ENCODE measurements at places on chromosomes 4 and X.

GRCh38 chrX:66408507-66408906 is 230.4 kb downstream of the EDA2R start:
- no peak for DNase-seq

DNA sequence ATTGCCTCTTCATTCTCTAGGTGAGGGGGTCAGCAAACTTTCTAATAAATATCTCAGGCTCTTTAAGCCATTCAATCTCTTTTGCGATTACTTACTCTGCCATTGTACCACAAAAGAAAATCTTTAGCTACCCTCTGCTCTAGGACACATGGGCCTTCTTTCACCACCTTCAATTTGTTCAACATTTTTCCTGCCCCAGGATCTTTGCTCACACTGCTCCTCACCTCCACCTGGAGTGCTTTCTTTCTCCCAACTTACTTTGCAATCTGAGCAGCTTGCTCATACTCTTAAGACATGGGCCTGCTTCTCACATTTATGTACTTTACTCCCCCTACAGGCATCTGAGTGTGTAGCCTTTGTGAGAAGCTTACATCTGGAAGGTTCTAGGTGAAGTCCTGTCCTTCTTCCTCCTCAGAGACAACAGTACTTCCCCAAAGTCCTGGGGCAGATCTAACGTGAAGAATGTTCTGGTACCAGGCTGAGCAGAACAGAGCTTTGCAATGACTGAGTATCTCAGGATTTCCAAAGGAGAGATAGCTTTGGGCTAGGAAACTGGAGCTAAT is 55.0 kb upstream of the PRDM5 start:
- peak; percentile 57 for DNase-seq

GRCh38 chr4:83552083-83552482 is 16.2 kb downstream of the GPAT3 start:
- DNase-seq = peak; percentile 66

DNA sequence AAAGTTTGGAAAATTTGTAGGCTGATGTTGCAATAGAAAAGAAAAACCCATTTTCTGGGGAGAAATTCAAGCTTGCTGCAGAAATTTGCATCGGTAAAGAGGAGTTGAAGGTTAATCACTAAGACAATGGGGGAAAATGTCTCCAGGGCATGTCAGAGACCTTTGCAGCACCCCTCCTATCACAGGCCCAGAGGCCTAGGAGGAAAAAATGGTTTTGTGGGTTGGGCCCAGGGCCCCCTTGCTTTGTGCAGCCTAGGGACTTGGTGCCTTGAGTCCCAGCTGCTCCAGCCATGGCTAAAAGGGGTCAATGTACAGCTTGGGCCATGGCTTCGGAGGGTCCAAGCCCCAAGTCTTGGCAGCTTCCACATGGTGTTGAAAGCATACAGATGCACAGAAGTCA is 17.8 kb downstream of the TMSB15A start:
- DNase-seq = no peak

GRCh38 chrX:130401415-130402207 is at the start of gene RBMX2:
Gene RBMX2 (plus strand): TSS chrX:130401987. CDS start chrX:130402033, 46 bp downstream.
- peak; percentile 75 for DNase-seq

DNA sequence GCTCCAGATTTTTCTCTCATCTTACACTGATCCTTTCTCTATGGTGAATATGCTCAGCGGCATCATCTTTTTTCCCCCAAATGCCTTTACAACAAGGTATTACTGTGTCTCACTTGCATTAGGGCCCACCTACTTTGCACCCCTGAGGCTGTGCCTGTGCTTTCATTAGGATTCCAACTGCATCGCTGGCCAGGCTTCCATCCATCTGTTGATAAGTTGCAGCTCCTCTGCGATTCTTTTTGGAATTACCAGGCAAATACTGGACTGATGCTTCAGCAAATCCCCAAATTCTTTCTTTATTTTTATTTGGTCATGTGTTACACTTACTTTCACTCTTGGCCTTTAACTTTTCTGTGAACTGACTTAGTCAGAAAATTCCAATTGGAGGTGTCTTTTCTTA is 77.3 kb downstream of the AFF2 start:
- no peak for DNase-seq

GRCh38 chr4:170025523-170026252 is 507 bp downstream of the MFAP3L start:
- no peak for DNase-seq

GRCh38 chr4:159592898-159593556 is 490.1 kb downstream of the RAPGEF2 start:
- DNase-seq = no peak

DNA sequence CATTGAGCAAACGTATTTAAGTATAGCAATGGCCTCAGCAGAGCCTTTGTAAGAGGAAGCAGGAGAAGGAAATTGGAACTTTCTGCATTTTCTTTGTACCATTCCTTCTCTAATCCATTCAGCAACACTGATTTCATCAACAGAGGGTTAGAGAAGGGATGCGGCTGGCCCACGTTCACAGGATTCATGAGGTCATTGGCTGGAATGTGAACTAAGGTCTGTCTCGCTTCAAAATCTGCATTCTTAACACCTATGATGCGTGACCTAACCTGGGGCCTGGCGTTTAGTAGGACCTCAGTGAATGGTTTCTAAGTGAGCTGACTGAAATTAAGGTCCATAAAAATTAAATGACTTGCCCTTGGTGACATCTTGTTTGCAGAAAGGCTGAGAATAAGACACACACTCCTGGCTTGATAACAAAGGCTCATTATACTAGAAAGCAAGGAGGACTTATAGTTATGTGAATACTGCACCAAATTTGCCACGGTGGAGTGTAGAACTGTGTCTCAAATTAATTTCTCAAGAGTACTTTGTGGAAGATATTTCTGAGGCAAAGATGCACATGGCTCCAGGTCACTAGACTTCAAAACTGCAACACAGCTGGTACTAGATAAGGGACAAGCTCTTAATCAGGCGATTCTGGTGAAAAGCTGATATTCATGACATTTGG is 25.4 kb downstream of the FGFBP1 start:
- DNase-seq = peak; percentile 22

DNA sequence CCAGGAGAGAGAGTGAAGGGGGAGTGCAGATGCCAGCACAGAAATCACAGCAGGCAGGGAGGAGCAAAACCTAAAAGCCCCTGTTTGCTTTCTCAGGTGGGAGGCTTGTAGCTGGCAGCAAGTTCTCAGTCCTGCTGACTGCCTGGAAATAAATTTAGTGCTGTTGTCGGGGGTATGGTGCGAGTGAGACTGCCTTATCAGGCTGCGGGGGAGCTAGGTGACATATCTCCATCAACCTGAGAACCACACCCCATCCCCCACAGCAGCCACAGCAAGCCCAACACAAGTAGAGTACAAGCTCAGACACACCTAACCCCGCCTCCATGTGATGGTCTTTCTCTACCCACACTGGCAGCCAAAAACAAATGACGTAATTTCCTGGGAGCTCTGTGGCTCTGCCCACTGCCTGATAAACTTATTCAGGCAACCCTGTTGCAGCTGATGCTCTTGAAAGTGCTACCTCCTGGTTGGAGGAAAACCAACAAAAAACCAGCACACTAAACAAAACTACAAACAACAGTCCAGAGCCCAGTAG is 953.4 kb upstream of the NDST4 start:
- DNase-seq = no peak

GRCh38 chr4:185532795-185533324 is 2.4 kb downstream of the PDLIM3 start:
- no peak for DNase-seq

- DNase-seq = peak; percentile 40
These were observed 64.7 kb downstream of the DHX15 start for GRCh38 chr4:24519649-24520048.

DNA sequence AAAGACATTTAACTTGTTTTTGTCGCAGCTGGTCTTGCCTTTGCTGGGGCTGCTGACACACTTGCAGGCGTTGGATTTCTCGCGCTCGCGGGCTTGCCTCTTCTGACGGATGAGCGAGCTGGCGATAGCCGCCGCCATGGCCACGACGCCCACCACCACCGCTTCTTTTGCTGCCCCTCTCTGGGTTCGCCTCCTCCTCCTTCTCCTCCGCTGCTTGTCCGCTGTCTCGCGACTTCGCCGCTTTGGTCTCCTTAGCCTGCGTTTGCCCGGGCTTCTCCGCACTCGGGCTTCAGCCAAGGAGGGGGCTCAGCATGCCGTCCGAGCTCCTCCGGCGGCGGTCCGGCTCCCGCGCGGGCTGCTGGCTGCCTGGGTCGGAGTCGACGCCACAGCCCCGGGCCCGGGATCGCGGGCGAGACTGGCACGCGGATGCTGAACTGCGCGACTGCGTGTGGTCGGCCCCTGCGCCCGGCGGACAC is 613 bp downstream of the FGF13 start:
- DNase-seq = no peak

DNA sequence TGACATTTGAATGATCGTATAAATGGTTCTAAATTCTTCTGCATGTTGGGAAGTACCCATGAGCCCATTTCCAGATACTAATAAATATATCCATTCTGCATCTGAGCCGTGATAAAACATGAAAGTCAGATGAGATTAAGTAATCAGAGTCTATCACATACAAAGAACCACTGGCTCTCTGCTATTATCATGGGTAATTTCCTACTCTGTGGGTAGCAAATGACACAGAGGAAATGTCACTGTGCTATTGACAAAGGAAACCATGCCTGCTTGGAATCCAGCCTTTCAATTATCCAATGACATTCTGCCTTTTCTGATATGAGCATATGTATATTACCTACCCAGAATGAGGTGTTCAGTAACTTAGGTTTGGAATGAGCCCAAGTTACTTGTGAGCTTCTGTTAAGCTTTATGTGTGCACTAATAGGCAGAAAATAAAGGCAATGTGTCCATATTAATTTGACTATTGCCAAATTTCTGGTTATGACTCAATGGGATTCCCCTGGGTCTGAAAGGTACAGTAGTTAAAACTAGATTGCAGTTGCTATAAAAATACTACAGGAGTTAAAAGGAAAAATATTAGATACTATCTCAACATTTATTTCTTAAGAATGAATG is 238.7 kb upstream of the KCNIP4 start:
- no peak for DNase-seq

DNA sequence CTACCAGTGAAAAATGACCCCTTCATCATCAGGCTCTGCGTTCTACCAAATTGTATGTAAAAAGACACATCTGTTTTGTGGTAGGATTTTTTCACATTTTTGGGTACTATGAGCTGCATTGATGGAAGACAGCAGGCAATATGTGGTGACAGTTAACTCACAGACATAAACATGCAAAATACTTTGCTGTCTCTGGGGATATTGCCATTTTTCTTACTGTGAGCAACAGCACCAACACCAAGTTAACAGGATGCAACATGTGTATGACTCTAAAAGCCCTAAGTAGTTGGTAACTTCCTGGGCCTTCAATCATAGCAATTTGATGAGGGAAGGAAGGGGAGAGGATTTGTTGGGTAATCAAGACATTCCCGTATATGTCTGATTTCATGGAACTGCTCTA is 56.4 kb upstream of the DRP2 start:
- peak; percentile 33 for DNase-seq

GRCh38 chr4:140743194-140743931 is 12.8 kb downstream of the TBC1D9 start:
- DNase-seq = peak; percentile 47

- DNase-seq = no peak
These were observed 79.4 kb downstream of the NLGN4X start for GRCh38 chrX:6149060-6149872.

- DNase-seq = no peak
These were observed 37.5 kb downstream of the BEX3 start for GRCh38 chrX:103413705-103414387.

- DNase-seq = peak; percentile 66
These were observed 179.9 kb downstream of the KCNIP4 start for GRCh38 chr4:21768349-21769310.

GRCh38 chr4:42151568-42152506 is 618 bp downstream of the BEND4 start:
- DNase-seq = no peak

DNA sequence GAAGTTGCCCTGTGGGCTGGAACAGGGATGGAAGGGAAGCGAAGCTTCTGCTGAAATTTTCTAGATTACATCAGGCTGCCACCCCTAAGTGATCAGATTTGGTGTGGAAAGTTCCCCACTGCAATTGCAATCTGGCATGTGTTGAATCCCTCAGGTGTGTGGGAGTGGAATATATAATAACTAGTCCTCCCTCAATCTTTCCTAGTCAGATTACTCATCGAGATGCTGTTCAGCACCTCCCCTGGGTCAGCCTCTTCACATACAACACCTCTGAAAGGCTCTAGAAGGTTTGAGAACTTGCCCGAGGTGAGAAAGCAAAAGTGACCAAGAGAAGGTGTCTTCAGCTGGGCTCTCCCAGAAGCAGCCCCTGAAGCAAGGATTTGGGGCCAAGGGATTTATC is 336.8 kb downstream of the BCOR start:
- no peak for DNase-seq

DNA sequence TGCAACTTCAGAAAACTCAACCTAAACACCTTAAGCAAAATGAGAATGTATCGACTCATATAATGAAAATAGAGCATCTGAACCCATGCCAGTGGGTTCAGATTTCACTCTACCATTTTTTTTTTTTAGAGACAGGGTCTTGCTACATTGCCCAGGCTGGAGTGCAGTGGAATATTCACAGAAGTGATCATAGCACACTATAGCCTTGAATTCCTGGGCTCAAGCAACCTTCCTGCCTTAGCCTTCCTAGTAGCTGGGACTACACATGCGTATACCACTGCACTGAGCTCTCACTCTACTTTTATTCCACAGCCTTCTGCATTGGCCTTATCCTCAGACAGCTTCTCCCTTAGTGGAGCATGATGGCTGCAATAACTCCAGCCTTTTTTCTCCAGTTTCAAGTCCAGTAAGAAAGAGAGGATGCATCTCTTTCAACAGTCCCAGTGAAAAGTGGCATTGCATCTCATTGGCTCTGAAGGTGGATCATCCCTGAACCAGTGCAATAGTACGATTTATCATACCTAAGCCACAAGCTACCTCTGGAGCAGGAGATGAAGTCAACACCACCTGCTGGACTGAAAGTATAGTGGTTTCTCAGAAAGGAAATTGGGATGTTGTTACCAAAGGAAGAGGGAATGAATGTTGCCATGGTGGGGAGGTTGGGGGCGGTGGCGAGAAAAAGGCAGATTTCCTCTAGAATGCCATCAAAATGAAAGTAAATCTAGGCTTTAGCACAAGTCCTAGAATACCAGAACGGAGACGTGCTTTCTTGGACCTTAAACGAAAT is 2.0 kb upstream of the SOD3 start:
- no peak for DNase-seq

DNA sequence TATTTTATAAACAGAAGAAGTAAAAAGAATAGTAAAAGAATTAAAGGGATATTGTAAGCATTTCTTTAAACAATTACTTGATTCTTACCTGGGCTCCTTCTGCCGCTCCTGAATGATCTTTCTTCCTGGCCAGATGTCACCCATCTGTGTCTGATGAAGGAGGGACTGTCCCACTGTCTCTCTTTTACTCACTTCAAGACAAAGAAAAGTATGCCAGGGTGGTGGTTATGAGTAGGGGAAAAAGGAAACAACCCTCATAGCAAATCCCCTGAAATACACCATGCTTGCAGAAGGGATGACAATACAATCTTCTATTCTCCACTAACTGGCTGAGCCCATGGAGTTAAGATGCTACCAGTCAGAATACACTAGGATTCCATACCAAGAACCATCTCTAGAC is 31.1 kb downstream of the SYTL4 start:
- DNase-seq = no peak

All from mesenchymal stem cell (in vitro differentiated cells and primary cell).